Activated CD4-positive, alpha-beta T cell treated with anti-CD3 and anti-CD28 coated beads, Interleukin-2, amount 50 U/mL, for 16 hours (primary cell): ENCODE measurements at places on chromosomes 5 and 9.

DNA sequence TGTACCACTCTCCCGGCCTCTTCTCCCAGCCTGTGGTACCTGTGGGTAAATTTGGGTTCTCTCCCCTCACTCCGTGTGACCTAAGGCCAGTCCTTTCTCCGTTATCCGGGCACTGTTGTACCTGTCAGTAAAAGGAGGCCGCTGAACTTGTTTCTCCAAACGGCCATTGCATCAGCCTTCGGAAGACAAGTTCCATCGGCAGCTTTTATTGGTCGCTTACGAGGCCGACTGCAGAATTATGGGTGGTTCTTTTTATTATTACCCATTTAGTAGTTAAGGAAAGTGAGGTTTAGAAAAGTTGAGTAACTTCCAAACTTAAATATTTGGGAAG is 558 bp downstream of the GRPEL2 start:
- peak; percentile 36 for DNase-seq

GRCh38 chr5:107373549-107374263 is 297.0 kb downstream of the EFNA5 start:
- no peak for DNase-seq

DNA sequence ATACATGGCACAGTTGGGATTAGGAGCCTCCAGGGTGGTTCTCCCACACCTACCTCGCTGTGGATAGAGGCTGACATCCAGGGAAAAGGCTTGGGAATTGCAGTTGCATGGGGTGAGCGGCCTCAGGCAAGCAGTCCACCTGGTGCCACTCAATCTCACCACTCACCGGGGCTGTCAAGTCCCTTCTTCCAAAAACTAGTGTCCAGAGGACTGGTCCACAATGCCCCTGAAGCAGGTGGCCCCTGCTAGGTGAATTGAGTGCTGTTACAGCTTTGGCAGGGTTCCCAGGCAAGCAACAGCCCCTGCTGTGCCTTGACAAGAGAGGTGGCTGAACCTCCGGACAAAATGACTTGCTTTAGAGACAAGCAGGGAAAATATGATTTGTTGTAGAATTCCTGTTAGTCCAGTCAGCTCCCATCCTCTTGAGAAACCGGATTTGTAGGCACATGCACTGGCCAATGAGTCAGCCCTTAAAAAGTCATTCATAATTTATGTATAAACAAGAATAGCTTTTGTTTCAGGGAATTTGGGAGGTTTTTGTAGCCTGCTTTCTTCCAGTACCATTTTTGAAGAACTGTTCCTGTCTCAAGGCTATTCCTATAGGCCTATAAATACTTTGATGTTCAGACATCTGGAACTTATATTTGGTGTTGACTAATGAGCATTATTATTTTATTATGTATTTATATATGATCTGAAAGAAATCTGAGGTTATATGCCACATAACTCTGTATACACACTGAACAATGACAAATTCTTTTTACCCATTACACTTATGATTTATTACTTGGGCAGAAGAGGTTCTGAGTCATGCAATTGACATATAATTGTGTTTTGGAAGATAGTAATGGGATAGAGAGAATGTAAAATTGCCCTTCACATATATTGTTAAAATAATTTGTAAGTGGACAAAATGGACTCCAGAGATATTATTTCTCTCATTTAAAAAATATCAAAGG is 411.1 kb downstream of the ACTL7B start:
- DNase-seq = no peak

GRCh38 chr5:119330367-119331183 is 25.2 kb upstream of the TNFAIP8 start:
- peak; percentile 78 for DNase-seq

- DNase-seq = no peak
Observed at GRCh38 chr9:22343218-22343611, 103.4 kb upstream of the DMRTA1 start.

DNA sequence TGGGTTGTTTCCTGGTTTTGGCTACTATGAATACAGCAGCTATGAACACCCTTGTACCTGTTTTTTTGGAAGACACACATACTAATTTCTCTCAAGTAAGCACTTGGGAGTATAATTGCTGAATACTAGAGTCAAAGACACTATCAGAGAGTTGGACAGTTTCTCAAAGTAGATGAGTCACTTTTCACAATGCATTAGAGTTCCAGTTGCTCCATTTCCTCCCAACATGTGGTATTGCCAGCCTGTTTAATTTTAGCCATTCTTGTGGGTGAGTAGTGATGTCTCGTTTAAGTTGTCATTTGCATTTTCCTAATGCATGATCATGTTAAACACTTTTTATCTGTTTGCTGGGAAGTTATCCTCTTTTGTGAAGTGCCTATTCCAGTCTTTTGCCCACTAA is 81.6 kb upstream of the GDNF start:
- DNase-seq = no peak

DNA sequence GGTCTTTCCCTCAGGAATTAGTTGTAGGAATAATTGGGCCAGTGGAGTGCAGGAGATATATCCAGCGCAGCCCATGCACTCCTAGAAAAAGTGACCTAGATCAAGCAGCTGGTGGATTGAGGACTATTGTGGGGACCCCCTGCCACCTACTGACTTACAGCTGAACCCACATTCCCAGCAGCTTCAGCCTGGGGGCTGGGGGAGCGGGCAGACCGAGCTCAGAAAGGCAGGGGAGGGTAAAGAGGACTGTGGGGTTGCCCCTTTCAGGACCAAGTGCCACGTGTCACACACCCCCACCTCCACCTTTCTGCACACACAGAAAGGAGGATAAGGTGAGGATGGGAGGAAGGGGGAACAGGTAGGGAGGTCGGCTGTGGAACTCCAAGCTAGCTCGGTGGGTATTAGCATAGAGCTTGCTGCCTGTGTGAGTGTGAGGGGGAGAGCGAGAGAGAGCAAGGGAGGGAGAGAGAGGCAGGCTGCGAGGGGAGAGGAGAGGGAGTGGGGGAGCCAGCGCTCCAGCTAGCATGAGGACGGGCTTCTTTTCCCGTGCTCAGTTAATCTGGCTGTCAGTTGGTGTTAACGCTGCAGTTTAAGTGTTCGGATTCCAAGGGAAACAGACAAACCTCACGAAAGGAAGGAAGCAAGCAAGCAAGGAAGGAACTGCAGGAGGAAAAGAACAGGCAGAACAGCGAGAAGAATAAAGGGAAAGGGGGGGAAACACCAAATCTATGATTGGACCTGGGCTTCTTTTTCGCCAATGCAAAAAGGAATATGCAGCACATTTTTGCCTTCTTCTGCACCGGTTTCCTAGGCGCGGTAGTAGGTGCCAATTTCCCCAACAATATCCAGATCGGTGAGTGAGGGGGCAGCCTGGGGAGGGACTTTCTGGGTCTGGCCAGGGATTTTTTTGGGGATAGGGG is at the start of gene GRIA1:
Gene GRIA1 (plus strand): TSS at position 553 of the 920 bp plus-strand sequence.
- no peak for DNase-seq

DNA sequence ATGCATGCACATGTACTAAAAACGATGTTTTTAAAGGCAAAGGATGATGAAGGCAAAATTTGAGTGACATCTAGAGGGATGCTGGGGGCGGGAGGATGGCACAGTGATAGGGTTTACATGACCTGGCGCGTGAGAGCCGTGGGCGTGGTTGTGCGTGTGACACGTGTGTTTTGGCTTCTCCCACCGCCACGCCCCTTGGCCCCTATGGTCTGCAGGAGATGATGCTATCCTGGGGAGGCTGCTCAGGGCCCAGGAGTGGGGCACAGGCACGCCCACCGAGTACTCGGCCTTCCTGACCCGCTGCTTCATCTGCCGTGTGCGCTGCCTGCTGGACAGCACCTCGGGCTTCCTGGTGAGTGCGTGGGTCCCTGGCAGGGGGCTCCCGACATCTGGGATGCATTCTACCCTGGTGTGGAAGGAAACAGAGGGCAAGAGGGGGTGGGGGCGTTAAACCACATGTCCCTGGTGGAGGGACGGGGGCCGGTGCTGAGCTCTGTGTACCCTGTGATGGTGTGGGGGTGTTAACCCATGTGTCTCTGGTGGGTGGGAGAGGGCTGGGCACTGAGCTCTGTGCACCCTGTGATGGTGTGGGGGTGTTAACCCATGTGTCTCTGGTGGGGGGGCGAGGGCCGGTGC is 19.2 kb upstream of the EXOC3 start:
- no peak for DNase-seq

- no peak for DNase-seq
Observed at GRCh38 chr5:134500699-134501430, 24.6 kb upstream of the JADE2 start.

GRCh38 chr9:70945301-70945700 is 176.1 kb downstream of the TRPM3 start:
- DNase-seq = no peak

- no peak for DNase-seq
Observed at GRCh38 chr5:98581112-98581997, 192.1 kb upstream of the RGMB start.

GRCh38 chr5:104172976-104173375 is 610.4 kb upstream of the NUDT12 start:
- no peak for DNase-seq

GRCh38 chr5:57871496-57871895 is 388.9 kb upstream of the ACTBL2 start:
- DNase-seq = no peak

GRCh38 chr9:95096807-95097206 is 220.7 kb downstream of the FANCC start:
- no peak for DNase-seq

DNA sequence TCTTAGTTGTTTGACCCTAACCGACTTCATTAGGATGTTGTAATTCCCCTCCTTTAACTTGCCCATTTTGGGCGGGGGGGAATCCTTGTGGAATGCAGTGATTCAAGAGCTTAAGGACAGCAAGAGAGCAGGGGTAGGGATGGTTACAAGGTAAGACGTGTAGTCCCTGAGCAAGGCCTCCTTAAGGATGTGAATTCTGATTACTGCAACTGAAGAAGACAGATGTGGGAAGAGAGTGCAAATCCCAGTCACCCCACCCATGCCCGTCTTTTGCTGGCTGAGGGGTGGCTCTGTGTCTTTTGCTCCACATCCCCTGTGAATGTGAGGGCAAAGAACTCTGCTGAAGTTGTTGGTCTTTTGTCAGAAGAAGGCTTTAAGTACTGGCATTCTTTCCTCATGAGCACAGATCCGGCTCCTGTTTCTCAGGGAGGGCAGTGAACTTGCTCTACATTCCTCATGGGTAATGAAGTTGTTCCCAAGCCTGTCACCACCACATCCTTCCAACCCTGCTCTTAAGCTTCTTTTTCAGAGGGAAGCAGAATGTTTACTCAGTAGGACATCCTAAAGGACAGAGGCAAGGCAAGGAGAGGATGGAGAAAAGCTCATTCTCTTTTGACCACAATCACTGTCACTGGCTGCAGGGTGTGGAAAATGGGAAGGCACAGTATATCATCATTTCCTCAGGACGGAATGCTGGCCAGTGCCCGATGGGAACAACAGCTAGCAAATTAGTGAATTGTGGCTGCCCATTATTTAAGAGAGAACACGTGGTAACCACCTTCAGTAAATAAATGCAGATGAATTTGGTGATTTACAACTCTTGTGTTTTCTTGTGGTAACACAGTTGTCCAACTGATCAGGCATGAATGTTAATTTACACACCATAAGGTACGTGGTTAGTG is 61.5 kb downstream of the RAI14 start:
- DNase-seq = no peak

DNA sequence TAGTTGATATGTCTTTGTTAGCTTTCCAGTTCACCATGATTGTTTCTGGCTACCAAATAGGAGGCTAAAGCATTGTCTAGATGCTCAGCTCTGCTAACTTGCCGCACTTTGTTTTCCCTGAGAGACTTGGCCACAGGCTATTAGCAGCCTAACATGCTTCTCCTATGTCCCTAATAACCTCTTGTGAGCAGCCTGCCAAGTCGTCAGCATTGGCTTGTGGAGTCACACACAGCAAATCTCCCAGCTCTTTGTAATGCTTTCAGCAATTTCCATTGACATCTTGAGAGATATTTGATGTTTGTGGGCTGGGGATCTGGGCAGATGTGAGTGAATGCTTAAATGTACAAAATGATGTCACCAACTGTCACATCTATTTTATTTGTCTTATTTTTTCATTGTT is 346.9 kb downstream of the KDM4C start:
- no peak for DNase-seq

GRCh38 chr5:151683444-151683843 is 3.3 kb downstream of the SPARC start:
- DNase-seq = no peak

DNA sequence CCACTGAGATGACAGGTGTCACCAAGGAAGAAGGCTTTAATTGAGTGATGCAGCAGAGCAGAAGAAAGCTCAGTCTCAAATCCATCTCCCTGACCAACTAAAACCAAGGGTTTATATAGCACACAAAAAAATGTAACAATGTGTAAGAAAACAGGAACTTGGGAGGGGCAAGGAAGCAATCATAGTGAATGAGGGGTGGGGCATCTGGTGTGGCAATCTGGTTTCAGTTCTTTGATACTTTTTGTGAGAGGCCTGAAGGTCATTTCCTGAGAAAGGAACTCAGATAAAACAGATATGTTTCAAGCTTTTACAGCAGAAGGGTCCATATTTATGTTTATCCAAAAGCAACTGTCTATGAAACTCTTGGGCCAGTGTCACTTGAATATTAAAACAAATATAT is 19.7 kb downstream of the CD180 start:
- DNase-seq = no peak

DNA sequence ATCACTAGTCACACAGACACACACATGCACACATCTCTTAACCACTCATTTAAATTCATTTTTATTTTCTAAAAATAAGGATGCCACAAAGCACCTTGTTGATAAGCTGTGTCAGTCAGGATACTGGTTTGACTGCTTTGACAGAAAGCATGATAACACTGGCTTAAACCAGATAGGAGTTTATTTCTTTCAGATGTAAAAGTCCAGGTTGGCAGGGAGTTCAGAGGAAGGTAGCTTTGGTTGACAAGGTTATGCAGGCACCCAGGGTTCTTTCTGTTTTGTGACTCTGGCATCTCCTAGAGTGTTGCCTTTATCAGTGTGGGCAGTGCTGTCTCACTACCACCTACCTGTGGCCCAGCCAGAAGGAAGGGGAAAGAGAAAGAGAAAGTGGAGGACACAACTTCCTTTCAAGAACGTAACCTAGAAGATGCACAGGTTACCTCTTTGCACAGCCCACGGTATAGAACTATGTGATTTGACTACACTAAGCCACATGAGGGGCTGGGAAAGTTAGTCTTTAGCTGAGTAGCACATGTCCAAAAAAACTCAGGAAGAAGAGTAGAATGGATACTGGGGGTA is 334.7 kb downstream of the OSTF1 start:
- DNase-seq = no peak

DNA sequence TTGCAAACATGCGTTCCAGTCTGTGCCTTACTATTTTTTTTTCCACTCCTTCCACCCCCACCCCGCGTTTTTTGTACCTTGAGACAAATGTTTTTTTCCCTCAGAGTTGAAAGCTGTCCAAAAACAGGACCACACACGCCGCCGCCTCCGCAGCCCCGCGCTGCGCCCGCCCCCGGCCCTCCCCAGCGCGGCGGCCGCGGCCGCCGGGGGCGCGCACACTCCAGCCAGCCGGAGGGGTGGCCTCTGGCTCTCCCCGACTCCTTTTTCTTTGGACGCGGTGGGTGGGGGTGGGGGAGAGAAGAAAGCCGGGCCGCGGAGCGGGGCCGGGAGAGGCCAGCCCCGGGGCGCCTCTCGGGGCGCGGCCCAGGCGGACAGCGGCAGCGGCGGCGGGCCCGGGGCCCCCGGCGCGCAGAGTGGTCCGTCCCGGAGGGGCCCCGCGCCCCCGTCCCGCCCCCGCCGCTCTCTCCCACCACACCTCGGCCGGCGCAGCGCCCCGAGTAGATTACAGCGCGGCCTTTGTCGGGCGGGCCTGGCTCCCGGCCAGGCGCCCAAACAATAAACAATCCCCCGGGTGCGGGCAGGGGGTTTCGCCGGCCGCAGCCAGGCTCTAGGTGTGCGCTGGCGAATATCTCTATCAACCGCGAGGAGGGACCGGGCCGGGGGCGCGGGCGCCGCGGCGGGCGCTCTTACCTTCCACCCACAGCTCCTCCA is 10.9 kb downstream of the PTCH1 start:
- no peak for DNase-seq
